ENCODE measurements at places on chromosomes 1 and 21.

- DNase-seq: no peak
Observed at GRCh38 chr1:36778740-36779139, 255.6 kb downstream of the GRIK3 start.

DNA sequence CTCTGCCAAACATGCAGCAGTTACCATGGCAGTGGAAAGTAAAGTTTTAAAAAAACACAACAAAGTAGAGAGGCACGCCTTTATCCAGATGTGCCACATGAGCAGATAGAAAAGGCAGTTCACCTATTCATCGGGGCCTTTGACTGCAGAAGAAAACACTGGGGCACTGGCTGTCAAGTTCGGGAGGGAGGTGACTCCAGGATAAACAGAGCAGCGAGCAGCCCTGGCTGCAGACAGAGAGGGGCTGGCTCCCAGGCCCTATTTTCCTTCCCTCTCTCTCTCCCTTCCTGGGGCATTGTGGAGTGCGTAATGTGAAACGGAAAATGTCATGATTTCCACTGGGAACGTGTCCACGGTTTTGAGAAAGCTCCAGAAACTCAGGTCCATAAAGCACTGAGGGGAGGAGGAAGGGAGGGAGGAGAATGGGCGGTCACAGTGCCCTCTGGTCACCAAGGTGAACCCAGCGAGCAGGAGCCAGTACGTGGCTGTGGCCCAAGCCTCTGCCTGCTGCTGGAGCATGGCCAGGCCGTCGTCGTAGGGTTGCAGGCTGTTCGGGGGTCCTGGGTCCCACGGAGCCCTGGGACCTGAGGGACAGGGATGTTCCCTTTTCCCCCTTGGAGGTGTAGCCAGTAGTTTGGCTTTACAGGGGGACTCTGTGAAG, 114.7 kb upstream of the IRF2BP2 start:
- no peak for DNase-seq

DNA sequence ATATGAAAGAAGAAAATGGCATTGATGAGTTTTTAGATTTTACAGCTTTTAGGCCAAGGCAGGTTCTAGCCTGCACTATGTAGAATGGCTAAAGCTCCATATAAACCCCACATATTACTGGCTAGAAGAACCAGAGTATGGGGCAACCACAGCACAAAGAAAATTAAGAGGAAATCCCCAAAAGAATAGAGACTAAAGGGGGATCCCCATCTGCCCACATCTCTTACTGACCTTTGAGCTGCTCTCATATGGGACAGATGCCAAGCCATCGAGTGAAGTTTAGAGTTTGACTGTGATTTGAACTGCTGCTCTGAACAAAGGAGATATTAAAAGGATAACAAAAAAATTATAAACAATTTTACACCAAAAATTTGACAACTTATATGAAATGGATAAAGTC, 102.2 kb upstream of the HAO2 start:
- DNase-seq: no peak

DNA sequence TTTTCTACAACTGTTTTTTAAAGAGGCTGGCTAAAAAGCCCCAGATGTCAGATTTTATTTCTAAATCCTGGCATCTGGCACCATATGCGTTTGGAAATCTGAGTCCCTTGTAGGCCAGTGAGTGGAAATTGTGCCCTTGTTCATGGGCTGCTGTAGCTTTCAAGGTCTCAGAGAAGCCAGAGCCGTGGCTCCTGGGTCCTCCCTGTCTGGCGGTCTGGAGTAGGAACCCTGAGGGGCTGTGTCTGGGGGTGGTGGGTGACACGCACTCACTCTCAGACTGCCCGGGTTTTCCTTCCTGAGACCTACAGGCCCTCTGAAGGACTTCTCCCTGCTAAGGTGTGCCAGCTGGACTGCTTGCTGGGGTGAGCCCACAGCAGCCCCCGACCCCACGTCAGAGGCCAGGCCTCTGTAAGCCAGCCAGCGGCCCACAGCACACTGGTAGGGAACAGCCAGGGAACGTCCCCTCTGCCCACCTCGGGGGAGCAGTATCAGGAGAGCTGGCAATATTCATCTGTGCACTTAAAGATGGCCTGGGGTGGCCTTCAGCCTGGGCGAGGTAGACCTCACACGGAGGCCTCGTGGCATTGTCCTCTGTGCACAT, 151.5 kb downstream of the PEX14 start:
- DNase-seq: no peak

GRCh38 chr1:172496678-172497077, 36.3 kb upstream of the SUCO start:
- no peak for DNase-seq

DNA sequence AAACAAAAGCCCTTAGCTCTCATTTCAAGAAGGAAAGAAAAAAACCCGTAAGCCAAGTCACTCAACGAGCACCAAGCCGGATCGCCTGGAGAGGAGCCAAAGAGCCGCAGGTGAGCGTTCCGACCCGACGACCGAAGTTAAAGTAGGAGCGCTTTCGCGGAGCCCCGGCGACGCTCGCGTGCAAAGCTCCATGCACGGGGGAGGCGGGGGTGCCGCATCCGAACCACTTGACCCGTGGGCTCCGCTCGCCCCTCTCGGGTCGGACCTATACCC, 382 bp downstream of the GPBP1L1 start:
- DNase-seq: no peak

GRCh38 chr1:56758135-56758534, 61.1 kb downstream of the FYB2 start:
- no peak for DNase-seq

DNA sequence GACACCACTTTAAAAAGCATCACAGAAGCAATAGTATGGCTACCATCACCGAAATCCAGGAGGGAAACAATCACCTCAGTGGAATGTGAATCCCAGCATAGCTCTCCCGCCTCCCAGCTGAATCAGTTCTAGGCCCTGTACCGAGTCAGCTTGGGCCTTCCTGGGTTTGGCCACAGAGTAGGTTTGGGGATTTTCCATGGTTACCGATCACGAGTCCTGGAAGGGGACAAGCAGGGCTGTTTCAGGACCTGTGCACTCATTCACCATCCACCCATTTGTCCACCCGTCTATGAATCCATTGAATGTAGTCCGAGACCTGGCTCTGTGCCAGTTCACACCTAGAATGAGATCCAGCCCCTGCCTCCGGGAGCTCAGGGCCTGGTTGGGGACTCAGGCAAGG, 94.2 kb downstream of the ARHGEF10L start:
- no peak for DNase-seq

DNA sequence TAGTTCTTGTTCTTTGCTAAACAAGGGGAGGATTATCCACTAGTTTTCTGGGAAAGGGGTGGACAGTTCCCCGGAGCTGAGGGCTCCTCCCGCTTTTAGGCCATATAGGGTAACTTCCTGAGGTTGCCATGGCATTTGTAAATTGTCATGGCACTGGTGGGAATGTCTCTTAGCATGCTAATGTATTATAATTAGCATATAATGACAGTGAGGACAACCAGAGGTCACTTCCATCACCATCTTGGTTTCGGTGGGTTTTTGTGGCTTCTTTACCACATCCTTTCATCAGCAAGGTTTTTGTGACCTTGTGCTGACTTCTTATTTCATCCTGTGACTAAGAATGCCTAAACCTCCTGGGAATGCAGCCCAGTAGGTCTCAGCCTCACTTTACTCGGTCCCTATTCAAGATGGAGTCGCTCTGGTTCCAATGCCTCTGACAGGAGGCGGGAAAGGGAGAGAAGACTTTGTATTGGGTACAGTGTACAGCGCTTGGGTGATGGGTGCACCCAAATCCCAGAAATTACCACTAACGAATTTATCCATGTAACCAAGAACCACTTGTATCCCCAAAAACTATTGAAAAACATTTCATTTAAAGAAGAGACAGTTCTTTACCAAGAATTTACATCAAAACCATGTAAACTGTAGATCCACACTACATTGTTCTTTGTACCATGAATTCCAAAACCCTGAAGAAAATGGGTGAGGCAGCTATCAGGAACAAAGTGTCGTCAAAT, 8.7 kb upstream of the SLC2A5 start:
- DNase-seq: no peak

Data from epithelial cell of prostate (primary cell).